Stimulated activated CD4-positive, alpha-beta T cell treated with anti-CD3 and anti-CD28 coated beads, TNF-alpha, amount 100 ng/mL, for 24 hours (primary cell): ENCODE measurements at places on chromosomes 4 and X.

DNA sequence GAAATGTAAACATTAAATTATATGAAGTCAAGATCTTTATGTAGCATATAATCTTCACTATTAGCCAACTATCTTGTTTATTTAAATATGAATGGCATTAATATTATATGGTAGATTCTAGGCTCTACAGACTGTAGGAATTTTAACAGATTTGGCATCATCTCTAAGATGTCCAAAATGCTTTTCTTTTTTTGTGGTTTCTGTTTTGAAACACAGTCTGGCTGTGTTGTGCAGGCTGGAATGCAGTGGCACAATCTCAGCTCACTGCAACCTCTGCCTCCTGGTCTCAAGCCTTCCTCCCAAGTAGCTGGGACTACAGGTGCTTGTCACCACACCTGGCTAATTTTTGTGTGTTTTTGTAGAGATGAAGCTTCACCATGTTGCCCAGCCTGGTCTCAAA, 76.2 kb downstream of the ELOVL6 start:
- DNase-seq = no peak

DNA sequence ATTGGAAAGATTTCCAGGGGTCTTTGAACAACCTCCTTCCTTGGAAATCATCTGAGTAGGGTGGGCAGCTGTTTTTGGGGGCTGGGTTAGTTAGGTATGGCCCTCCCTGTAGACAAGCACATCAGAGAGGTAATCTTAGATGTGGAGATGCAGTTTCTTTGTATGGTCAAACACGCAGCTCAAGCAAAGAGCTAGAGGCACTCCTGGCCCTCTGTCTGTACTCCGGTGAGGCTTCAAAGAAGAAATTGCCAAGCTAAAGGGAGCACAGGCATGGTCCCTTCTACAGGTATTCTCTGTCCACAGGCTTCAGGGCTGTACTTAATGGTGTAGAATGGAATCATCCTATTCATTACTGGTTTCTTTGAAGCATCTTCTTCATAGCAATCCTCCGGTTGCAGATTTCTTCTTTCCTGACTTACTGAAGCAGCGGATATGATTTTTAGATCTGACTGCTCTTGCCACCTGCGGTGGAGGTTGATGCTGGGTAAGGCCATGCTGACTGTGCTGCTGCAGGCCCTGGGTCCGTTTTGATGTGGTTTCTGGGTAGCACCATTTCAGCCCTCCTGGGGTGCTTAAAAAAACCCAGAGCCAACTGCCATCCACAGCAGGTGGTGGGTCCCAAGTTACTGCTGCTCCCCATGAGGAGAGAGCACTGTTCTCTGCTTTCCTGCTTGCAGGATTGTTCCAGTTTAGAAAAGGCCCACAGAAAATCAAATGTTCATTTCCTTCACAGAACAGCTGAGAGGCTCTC, 318.9 kb upstream of the GATB start:
- DNase-seq = no peak

- no peak for DNase-seq
These were observed 210.7 kb downstream of the PPP3CA start for GRCh38 chr4:101136373-101137370.

- no peak for DNase-seq
These were observed 202.0 kb downstream of the DCLK2 start for GRCh38 chr4:150280081-150280895.

- no peak for DNase-seq
These were observed 257.4 kb downstream of the CFAP299 start for GRCh38 chr4:80592950-80593349.

DNA sequence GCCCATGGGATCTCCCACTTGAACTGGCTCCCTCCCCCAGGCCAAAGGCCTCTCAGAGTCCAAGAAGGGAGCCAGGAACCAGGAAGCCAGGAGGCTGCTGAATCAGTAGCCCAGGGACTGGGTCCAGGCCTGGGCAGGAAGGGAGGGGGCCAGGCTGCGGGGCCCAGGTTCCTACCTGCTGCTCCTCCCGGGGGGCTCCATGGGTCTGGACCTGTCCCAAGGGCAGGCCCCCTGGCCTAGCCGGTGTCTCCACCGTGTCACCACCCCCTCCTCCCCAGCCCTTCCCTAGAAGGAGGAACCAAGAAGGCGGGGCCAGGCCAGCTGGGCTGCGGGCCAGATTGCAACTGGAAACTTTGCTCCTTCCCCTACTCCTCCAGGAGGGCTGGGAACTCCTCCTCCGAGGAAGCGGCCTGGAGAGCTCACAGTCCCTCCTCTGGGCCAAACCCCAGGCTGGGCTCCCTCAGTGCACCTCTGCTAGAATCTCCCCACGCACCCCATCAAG, at the start of gene IQSEC2:
Gene IQSEC2, minus strand, starts transcription at position 264 of the 502 bp plus-strand sequence.
- no peak for DNase-seq

DNA sequence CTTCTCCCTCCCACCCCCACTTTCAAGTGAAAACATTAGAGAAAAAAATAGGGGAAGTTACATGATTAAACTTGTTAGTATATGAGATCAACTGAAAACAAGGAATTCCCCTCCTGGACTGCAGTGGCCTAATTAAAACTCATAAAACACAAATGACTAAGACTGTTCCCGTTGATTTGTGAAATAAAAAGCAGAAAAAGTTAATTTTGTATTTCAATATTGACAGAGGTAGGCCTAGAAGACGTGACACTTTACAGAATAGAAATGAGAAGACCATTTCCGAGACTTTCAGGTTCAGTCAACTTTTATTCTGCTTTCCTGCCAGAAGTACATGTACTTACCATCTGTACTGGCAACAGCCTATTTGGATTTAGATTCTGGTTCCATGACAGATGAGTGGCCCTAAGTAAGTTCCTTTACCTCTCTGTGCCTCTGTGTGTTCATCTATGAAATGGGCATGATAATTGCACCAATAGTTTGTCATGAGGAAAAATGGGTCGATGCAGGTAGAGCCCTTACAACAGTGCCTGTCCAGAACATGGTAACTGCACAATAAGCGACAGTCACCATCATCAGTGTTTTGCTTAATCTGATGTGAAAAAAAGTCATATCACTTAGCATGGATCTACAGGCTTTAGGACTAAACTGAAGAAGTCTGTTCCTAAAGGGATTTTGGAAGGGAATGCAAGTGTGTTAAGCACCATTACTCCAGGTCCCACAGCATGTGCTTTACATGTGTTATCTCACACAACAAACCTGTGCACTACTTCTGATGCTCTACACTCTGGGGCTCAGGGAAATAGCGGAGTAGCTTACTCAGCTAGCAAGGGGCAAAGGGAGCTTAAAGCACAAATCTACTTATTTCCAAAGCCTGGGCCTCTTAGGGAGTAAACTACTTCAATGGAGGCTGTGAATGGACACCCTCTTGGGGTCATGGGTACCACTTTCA, 562.3 kb upstream of the DIPK2B start:
- no peak for DNase-seq

- DNase-seq = no peak
These were observed 78.7 kb downstream of the CAPN6 start for GRCh38 chrX:111191598-111191997.

DNA sequence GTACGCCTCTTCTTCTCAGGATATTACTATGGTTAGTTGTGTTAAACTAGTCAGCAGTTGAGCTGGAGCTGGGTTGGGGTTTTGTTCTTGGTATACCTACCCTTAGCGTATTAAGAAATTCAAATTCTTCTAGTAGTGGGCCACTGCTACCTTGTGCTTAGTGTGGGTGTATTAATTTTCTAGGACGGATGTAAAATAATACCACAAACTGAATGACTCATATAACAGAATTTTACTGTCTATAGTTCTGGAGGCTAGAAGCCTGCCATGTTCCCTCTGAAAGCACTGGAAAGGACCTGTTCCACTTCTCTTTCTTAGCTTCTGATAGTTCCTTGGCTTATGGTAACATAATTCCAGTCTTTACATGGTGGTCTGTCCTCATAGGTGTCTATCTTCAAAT, 1274.7 kb downstream of the ADGRL3 start:
- DNase-seq = no peak
